ENCODE measurements at places on chromosomes 12 and 14. TPM values are rescaled to one million over a fixed set of nuclear protein-coding genes. Genes with fewer than 3 reads are reported as not detected.

PAX9 gene
- total RNA-seq = 9.6 TPM

CELA1 gene
- total RNA-seq = not detected

SCN8A gene
- 0.02 TPM for total RNA-seq

P2RX2 gene
- not detected for total RNA-seq

DNA sequence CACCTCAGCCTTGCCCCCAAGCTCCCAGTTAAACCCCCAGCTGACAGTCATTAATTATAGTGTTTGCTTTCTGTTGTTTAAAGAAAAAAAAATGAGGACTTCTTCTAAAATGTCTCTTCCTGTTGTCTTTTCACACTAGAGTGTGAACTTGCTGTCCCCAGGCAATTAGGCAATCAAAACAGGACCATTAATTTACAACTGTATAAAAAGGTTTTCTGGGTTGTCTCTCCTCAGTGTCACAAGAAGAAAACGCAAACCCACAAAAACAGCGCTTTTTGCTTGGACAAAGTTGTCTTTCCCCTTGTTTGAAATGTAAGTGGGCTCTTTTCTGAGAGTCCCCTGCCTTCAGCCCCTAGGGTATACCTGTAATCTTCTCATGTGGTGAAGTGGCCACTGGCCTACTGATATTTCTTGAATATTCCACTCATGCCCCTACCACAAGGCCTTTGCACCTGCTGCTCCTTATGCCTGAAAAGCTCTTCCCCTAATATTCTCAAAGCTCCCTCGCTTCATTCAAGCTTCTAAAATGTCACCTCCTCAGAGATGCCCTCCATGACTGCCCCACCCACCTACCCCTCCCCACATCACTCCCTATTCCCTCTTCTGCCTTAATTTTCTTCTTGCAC lies 158.9 kb upstream of the PWP1 start:
- DNase-seq = no peak

- no peak for DNase-seq
These were observed 10.2 kb downstream of the TIGAR start for GRCh38 chr12:4331221-4331620.

DNA sequence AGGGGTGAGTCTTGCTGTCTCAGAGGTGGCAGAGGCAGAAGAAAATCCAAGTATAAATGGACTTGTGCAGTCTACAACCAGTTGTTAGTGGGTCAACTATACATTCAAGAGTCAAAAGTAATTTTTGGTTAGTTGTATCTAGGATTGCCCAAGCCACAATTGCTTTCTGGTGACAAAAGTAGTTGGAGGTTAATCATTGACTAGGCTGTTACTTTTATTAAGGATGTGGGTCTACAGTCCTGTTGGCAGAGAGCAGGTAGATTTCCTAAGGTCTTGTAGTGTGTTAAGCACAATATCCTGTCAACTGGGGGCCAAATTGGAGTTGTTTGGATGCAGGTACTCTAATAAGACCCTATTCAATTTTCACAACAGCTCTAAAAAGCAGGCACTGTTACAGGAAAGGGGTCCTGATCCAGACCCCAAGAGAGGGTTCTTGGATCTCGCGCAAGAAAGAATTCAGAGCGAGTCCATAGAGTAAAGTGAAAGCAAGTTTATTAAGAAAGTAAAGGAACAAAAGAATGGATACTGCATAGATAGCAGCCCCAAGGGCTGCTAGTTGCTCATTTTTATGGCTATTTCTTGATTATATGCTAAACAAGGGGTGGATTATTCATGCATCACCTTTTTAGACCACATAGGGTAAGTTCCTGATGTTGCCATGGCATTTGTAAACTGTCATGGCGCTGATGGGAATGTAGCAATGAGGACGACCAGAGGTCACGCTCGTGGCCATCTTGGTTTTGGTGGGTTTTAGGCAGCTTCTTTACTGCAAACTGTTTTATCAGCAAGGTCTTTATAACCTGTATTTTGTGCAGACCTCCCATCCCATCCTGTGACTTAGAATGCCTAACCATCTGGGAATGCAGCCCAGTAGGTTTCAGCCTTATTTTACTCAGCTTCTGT lies 232.6 kb upstream of the SRRM4 start:
- no peak for DNase-seq
